ENCODE measurements at places on chromosomes 3 and 15. TPM values are rescaled to one million over a fixed set of nuclear protein-coding genes. Genes with fewer than 3 reads are reported as not detected.

The TEX264 gene
- polyA plus RNA-seq, result 21.4 TPM

The EOMES gene
- polyA plus RNA-seq, result 0.20 TPM

The SKOR1 gene
- polyA plus RNA-seq, result 0.67 TPM

The PRR23C gene
- polyA plus RNA-seq, result not detected

The UROC1 gene
- 0.10 TPM for polyA plus RNA-seq

The SNTN gene
- not detected for polyA plus RNA-seq

The CEMIP gene
- 2.8 TPM for polyA plus RNA-seq

DNA sequence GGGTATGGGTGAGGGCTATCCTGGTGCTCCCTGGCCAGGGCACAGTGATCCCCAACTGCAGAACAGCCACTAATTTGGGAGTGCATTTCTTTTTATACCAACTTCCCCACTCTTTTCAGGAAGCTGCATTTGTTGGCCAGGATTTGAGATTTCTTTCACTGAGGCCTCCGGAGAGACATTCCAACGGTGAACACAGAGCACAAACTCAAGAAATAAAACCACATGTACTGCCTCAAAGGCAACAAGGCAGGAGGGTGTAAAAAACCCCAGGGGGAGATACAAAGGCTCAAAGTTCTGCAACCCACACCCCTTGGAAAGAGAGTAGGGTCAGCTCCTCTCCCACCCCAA, 65.3 kb downstream of the CPN2 start:
- peak; percentile 88 for DNase-seq

DNA sequence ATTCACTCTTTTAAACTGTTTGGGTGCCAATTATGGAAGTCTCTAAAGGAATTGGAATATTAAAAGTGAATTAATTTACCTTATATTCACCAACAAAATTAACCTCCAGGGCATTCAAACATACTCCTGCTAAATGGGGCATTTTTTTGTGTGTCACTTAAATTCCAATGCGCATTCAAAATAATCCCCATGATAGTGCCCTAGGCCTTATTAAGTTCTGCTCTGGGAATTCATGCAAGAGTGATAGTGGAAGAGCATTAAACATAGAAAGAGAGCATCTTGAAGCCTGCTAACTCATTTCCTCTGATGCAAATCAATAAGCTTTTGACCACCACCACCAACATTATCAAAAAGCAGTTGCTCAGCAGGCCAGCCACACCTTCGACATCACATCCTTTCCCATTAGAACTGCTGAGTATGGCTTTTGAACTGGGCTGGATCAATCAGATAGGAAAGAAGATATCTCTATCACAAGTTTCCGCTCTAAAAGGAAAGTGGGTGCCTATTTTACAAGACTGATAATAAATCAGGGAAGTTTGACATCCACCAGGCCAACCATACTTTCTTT, 156.7 kb downstream of the TMCO5A start:
- DNase-seq, result no peak

GRCh38 chr3:144556392-144556791, 584.8 kb downstream of the DIPK2A start:
- no peak for DNase-seq

- DNase-seq, result no peak
Observed at GRCh38 chr3:73206030-73206429, 144.6 kb downstream of the EBLN2 start.

- no peak for DNase-seq
Observed at GRCh38 chr3:129555153-129555550, 12.2 kb downstream of the H1-8 start.

DNA sequence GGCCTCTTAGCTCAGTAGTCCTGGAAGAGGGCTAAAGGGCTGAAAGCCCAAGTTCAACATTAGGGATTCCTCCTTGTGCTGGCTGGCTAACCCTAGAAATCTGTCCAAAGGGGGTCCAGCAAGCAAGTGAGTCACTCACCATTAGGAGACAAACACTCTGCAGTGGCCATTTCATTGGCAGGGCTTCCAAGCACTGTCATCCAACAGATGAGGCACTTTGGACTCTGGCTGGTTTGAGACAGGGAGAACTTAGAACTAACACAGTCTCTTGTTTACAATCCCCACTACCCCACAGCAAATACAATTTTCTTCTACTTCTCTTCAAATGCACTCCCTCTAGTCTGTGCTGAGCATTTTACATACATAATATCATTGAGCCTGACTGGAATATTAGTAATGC, 10.1 kb upstream of the WNT5A start:
- no peak for DNase-seq

DNA sequence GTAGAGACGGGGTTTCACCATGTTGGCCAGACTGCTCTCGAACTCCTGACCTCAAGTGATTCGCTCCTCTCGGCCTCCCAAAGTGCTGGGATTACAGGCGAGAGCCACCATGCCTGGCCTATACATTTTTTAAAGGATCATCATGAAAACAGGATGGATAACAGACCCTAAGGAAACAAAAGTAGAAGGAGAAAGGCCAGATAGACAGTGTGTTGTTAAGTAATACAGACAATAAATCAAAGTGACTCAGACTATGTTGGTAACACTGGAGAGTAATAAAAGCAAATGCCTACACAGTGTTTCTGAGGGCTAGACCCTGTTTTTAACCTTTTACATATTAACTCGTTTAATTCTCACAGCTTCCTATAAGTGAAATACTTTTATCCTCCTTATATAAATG, 133.8 kb upstream of the MCTP2 start:
- DNase-seq, result no peak

- no peak for DNase-seq
Observed at GRCh38 chr3:98746122-98746521, 17.0 kb upstream of the ST3GAL6 start.

DNA sequence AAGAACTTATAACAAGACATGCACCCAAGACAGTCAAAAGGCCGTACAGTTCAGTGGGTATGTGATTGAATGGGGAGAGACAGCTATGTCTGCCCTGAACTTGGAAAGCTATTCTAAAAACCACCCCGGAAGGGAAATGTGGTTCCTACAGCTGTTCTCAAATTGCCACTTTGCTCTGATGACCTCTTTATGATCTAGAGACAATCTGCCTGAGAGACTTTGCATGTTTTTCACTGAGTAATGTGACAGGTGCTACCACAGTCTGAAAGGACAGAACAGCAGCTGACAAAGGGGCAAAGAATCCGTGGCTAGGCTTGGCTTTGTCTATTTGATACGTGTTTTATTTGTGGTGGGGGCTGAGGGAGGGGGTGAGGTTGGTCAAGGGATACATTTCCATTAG, 148.3 kb upstream of the NPHP3 start:
- DNase-seq, result peak; percentile 74

DNA sequence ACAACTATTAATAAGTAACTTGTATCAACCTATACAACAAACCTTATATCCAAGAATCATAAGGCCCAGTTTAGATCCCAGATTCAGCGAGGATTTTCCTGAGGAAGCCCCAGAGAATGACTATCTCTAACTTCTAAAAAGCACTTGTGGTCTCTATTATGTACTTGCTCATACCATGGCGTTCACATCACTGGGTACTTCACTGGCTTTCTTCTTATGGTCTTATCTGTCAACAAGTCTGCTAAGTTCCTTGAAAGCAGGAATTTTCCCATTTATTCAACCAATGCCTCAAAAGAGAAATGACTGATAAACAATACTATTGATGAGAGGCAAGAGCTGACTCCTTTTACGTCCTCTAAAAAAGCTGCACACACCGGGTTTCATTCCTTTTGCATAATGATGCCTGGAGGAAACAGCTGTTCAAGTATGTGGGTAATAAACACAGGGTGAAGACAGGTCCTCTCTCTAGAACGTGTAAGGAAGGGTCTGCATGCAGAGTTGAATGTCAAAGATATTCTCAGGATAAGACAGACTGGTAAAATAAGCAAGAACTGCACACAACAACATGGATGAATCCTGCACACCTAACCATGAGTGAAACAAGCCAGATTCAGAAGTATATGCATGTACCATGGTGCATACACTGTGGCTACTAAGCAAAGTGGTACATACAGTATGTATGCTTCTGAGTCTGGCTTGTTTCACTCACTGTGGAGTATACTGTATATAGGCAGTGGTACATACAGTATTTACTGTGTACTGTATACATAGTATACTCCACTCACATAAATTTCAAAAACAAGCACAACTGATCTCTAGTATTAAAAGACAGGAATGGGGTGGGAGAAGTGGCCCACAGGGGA, 408.7 kb downstream of the SHQ1 start:
- no peak for DNase-seq
